Neural crest cell (in vitro differentiated cells): ENCODE measurements at places on chromosomes 7 and 10.

- DNase-seq, result no peak
Measured at GRCh38 chr10:113709221-113709838, 29.6 kb downstream of the CASP7 start.

DNA sequence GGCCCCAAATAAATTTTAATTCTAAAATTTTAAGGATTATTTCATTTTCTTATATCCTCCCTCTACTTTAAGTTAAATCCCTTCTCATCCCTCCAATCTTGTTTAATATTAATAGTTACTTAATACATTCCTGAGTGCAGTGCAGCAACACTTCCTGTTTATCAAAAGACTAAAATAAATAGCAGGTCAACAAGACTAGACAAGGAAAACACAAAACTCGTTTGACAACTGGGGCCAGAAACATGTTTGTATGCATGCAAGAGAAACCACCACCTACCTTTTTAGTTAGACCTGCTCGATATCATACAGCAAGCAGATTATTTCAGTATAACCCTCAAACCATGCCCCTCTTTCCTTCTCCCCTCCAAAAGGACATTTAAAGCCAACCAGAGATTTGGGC, 95.8 kb downstream of the PARD3 start:
- DNase-seq, result no peak

- DNase-seq, result no peak
Measured at GRCh38 chr10:112639298-112639697, 192.3 kb downstream of the VTI1A start.

DNA sequence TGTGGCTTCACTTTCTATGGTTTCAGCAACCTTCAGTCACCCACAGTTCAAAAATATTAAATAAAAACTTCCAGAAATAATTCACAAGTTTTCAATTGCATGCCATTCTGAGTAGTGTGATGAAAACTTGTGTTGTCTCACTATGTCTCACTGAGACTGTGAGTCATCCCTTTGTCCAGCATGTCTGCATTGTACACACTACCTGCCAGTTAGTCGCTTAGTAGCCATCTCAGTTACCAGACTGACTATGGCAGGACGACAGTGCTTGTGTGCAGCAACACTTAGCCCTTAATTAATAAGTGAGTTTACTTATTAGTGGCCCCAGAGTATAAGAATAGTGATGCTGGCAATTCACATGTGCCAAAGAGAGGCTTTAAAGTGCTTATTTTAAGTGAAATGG, 22.5 kb downstream of the CCDC186 start:
- DNase-seq, result no peak

DNA sequence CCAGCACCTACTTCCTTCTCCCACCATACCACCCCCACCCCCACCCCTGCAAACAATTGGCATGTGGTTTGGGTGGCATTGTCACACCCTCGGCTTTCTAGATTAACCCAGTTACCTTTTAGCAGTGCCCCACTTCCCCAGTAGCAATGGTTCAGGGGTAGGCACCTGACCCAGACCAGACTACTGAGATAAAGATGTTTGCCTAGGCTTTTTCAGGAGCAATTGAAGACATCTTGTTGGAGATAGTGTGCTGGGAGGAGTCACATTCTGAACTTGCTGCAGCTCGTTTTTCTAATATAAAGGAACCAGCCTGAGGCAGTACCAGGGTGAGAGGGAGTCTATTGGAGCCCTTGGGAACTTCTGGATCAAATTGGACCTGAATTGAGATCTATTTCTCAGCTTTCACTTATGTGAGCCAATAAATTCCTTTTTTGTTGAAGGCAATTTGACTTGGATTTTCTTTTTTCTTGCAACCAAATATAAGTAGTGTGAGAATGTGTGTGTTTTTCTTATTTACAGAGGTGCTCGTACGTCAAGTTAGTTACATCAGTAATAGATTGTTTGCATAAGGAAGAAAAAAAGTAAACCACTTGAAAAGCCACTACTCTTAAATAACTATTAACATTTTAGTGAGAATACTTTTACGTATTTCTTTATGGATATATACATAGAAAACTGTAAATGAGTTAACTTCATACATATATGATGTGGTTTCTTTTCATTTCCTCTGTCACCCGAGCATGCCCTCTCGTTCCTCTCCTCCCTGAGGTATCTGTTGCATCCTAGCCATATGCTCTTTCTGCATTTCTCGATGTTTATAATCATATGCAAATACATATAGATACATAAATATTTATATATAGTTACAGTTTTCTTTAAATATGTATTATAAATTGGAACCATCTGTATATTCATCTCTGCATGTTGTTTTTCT, 38.0 kb downstream of the RAB18 start:
- no peak for DNase-seq

DNA sequence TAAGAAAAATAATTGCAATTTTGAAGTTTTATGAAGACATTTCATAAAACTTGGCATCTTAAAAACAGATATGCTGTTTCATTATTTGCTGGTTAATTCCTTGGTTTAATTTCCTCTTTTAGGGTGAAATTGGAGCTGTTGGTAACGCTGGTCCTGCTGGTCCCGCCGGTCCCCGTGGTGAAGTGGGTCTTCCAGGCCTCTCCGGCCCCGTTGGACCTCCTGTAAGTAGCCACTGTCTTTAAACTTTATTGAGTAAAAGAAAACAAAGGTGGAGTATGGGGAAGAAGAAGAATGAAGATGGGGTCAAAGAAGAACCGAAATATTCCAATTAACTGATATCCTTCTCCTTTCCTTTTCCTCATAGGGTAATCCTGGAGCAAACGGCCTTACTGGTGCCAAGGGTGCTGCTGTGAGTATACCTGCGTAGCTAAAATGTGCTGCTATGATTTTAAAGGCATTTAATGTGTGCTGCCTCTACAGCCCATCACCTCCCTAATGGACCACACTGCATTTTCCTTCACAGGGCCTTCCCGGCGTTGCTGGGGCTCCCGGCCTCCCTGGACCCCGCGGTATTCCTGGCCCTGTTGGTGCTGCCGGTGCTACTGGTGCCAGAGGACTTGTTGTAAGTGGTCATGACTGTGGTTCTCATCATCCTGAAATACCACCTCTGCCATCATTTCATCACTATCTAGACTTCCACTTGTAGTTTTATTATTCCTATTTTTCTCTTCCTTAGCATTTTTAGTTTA, 14.7 kb downstream of the COL1A2 start:
- no peak for DNase-seq

DNA sequence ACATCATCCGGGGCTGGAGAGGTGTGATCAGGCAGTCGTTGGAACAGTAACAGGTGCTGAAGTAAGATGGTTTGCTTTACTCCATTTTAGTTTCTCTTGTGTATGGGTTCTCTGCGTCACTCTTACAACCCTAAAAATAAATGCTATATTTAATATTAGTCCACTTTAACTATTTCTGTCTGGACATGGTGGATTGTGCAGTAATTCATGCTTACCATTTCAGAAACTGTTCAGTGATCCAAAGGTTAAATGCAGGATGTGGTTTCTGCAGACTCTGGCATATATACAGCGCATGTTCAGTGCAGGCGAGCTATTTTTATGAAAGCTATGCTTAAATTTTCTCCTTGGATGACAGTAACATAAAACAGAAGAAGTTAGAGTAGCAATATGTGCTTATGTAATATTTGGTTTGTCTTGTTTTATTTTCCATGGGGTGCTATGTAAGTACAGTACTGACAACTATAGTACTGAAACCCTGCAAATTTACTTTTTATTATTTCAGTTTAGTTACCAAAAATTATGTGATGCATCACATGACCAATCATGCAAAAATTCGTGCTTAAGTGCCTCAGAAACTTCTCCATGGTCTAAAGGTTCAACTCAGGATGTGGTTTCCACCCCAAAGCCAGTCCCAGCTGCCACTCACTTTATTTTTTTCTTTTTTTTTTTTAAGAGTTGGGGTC, 46.6 kb upstream of the GRID1 start:
- DNase-seq, result no peak

GRCh38 chr7:143040209-143040715, 11.9 kb upstream of the OR6V1 start:
- no peak for DNase-seq

- no peak for DNase-seq
Measured at GRCh38 chr10:650886-651615, 38.4 kb downstream of the DIP2C start.

DNA sequence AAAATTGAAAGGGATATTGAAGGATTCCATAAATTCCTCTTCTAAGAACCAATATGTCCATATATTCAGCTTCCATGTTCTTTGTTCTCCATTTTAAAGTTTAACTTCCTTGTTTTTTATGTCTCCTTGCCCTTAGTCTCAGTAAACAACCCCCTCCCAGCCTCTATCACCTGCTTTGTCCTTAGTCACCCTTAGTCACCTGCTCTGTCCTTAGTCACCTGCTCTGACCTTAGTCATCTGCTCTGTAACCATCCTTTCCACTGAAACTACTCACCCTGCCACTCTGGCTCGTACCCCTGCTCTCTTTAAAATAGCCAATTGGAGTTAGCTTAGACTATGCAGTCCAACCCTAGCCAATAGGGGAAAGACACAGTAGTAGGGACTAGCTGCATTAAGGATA, 136.2 kb upstream of the TMEM106B start:
- DNase-seq, result no peak

GRCh38 chr10:33293531-33294170, 40.8 kb downstream of the NRP1 start:
- DNase-seq, result no peak

DNA sequence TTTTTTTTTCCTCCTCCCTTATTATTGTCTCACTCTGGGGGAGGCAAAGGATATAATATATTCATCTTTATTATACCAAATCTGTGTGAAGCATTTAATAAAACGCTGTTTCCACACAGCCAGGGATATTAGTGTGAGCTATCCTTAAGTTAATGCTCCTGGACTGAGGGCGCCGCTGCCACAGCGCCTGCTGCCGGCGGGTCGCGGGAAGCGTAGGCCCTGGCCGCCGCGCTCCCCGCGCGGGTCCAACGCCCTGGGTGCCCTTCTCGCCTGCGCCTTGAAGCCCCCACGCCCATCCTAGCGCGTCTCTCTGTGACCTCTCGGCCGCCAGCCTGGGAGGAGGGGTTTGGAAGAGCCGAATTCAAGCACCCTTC, 9.5 kb upstream of the LBX1 start:
- no peak for DNase-seq
